ENCODE measurements at places on chromosomes 1 and 21. TPM values are rescaled to one million over a fixed set of nuclear protein-coding genes. Genes with fewer than 3 reads are reported as not detected.

LRRC40 gene
- 23.3 TPM for total RNA-seq

C1orf94 gene
- not detected for total RNA-seq

DNA sequence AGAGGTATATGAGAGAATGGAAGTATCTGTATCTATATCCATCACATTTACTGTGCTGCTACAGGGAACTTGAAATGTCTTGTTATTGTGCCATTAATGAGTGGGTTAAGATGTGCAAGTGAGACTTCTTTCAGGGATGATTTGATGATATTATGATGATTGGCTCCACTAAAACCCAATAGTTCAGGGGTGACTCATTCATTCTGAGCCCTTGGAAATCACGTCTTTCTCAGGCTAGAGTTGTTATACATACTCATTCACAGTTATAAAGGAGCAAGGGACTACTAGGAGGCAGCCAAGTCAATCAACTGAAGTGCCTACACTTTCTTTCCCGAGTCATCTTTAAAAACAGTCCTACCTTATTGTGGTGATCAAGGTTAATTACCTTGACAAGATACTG, 1109.8 kb upstream of the B3GALT2 start:
- H3K4me3 ChIP-seq: no peak overlapping the region
- no peak for DNase-seq
- no peak overlapping the region for H3K27ac ChIP-seq

GRCh38 chr1:71435951-71436350, 355.1 kb upstream of the ZRANB2 start:
- no peak overlapping the region for H3K4me3 ChIP-seq
- H3K36me3 ChIP-seq: no peaks in the 10 kb centered on the region
- H3K27ac ChIP-seq: no peak overlapping the region
- no peaks in the 10 kb centered on the region for H3K4me1 ChIP-seq
- H3K27me3 ChIP-seq: no peaks in the 10 kb centered on the region

DNA sequence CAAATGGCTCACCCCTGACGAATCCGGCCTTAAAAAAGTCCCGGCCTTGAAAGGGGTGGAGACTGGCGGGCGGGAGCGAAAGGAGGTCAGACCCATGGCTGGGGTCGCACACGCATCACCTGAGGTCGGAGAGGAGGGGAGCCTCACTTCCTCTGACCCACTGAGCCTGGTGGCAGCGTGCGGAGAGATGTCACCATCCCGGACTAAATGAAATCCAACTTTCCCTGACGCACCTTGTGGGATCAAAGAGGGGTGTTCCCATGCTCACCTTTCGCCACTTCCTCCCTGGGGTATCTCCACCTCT, 709 bp upstream of the SLC41A1 start:
- H3K4me1 ChIP-seq: peaks cover 31% of the 10 kb centered on the region
- H3K27me3 ChIP-seq: peaks cover 9% of the 10 kb centered on the region
- H3K4me3 ChIP-seq: peak overlapping the region; percentile 95
- no peak for DNase-seq
- H3K36me3 ChIP-seq: peaks cover 17% of the 10 kb centered on the region

DNA sequence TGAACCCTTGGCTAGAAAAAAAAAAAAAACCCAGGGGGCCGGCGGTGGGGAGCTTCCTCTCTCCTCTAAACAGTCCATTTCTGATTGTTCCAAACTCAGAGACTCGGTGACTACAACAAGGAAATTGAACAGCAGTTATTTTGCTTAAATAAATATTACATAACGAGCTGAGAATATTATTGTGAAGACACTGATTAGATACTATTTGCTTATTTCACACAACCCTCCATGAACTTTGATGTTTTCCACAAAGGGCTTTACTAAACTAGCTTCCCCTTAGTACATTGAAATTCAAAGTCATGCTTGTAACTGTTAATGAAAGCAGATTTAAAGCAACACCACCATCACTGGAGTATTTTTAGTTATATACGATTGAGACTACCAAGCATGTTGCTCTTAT, at the start of gene CFHR5:
TSS of gene CFHR5 (plus strand) at position 279 of the 400 bp plus-strand sequence. CDS start at position 388, 109 bp downstream.
- DNase-seq: no peak
- H3K4me3 ChIP-seq: no peak within 1 kb of the TSS
- H3K36me3 ChIP-seq: no peaks in the 10 kb centered on the region
- H3K4me1 ChIP-seq: no peaks in the 10 kb centered on the region

Measured in activated CD4-positive, alpha-beta T cell treated with anti-CD3 and anti-CD28 coated beads, Interleukin-2, amount 10 ng/mL, durations not matched to agents 24 days and 14 days (primary cell).